ENCODE measurements at places on chromosomes 6 and 20.

- DNase-seq = no peak
These were observed 159.3 kb upstream of the CENPW start for GRCh38 chr6:126180585-126180984.

DNA sequence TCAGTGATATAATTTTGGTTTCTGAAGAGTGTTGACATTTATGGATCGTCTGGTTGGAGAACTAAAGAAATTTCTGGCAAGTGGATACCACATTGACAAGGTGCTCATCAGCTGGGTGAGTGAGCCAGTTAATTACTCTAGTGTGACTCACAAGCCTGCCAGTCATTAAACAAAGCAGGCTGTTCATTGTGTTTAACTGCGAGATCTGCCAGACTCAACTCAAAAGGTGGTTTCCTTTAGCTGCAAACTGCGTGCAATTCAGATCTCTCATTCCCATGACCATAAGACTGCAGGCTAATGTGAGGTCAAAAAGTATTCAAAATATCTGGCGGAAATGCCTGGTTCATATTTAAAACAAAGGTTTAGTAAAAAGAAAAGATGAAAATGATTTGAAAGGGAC is 32.5 kb upstream of the IYD start:
- DNase-seq = peak; percentile 36

- DNase-seq = no peak
These were observed 143.6 kb upstream of the JARID2 start for GRCh38 chr6:15102241-15102640.

- DNase-seq = no peak
These were observed 14.0 kb downstream of the MUCL3 start for GRCh38 chr6:30954631-30955366.

DNA sequence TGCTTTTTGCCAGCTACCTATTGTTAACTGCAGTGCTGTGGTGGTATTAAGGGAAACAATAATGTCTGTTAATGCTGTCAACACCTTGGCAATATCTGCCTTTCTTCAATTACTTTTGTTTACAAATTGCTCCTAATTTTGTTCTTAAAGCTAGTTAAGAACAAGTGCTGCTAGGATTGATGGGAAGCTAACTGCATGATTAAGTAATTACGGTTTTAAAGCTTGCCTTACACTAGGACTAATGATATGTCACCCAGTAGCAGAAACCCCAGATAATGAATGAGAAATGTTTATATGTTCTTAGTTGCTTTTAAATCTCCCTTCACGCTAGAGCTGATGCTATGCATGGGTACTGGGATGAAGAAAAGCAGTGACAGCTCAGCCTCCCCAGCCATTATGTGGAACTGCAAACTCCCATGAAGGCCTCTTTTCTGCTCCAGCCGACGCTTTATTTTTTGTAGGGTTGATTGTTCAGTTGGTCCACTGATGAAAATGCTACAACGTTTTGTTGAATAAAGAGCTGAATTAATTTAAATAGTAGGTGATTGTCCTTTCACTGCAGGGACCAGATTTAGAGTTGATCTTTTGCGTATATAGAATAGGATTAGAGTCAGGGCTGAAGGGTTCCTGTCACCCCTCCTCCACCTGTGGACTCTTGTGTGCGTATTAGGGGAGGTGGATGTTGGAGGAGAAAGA is 610.5 kb downstream of the TFAP2B start:
- no peak for DNase-seq

DNA sequence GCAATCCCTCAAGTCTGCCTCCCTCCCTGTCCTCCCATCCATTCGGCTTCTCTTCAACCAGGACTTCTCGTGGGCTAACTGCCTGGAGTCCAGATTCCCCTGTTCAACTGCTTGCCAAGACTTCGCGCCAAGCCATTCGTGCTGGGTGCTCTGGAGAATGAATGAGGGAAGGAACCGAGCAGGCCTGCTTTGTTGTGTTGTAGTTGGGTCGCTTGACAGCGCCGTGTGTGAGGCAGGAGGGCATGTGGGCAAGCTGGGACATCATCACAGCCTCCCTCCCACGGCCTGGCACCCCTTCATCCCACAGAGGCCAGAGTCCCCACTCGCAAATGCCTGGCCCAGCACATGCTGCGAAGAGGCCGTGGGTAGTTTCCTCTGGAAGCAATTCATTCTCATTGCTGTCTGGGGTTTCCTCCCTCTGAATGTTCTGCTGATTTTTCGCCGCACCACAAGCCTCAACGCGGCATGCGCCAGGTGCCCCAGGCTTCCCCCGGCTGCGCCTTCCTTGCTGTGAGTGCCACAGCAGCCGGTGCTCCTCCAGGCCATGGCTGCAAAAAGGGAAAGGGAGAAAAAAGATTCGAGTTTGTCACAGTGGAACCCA is 336.0 kb downstream of the QKI start:
- DNase-seq = no peak

DNA sequence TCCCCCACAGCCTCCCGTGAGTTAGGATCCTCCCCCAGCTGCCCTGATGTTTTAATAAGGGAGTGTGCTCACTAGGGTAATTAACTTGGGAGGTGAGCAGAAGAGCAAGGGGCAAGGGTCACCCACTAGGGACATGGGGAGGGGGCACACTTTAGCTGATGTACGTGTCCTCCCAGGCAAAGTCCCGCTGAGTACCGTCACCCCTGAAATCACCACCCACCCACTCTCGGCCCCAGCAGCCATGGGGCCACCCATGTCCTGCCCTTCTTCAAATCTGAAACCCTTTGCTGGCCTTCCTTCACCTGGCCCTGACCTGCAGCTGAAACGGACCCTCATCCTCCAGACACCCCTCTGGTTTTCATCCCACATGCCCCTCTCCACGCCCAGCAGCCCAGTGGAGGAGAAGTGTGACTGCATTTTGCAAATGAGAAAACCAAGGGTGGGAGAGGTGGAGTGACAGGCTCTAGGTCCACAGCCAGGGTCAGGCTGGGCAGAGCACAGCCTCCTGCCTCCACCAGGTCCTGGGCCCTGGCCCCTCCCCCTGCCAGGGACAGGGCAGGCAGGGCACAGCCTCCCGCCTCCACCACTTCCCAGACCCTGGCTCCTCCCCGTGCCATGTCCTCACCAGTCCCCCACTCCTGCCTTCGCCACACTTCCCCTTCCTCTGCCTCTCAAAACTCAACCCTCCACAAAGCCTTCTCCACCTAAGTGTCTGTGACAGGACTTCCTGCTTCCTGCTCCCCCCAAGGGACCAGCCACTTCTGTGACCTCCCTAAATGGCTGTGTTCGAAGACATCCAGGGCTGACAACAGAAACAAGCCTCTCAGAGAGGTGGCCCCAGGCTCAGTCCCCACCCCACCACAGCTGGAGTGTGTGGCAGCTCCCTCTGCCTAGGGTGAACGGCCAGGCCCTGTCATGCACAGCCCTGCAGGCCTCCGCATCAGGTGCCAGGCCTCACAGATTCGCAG is 15.1 kb downstream of the ACSS1 start:
- peak; percentile 67 for DNase-seq

DNA sequence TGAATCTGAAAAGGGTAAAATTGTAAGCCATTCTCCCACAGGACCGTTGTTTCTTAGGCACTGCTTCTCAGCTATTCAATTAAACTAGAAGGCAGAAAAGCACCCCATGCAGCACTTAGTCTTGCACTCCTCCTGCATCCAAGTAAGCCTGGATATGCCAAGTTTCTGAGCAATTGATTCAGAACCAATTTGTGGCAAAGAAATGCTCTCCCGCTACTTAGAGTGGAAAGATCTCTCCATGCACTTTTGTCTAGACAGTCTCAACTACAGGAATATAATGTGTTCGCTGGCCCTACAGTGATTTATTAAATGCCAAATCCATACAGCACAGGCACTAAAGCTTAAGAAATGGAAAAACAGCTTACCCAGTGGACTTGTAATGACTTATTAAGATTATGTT is 338.5 kb downstream of the HACE1 start:
- no peak for DNase-seq

GRCh38 chr6:37176268-37177076 is 6.5 kb downstream of the PIM1 start:
- DNase-seq = no peak

DNA sequence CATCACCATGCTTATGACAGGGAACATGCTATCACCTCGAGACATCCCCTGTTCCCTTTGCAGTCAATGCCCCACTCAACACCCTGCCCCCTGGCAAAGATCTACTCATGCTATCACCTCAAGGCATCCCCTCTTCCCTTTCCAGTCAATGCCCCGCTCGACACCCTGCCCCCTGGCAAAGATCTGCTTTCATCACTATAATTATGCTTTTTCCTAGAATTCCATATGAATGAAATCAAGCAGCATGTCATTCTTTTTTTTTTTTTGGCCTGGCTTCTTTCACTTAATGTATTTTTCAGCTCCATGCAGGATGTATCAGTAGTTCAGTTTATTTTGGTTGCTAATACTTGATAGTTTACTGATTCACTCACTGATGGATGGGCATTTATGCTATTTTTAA is 554.9 kb downstream of the CDH26 start:
- DNase-seq = no peak

GRCh38 chr6:66725670-66726069 is 1018.6 kb upstream of the EYS start:
- DNase-seq = no peak

GRCh38 chr6:109874086-109874485 is 104.0 kb upstream of the GPR6 start:
- DNase-seq = no peak

DNA sequence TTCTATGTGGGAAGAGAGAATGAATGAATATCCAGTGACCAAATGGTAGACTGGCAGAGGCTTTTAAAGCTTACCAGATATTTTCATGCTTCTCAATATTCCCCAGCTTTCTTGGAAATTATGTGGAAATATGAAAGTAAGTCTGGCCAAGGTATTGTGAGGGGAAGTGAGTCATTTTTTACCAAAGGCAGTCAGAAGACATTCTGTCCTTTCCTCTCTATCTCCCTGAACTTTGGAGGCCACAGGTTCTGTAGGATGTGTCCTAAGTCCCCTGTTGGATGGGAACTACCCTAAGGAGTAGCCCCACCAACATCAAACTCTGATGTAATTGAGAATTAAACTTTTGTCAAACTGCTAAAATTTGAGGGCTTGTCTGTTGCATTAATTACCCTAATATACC is 593.8 kb upstream of the NRSN1 start:
- DNase-seq = no peak

All from T-helper 2 cell (primary cell).